ENCODE measurements at places on chromosomes 4 and X.

DNA sequence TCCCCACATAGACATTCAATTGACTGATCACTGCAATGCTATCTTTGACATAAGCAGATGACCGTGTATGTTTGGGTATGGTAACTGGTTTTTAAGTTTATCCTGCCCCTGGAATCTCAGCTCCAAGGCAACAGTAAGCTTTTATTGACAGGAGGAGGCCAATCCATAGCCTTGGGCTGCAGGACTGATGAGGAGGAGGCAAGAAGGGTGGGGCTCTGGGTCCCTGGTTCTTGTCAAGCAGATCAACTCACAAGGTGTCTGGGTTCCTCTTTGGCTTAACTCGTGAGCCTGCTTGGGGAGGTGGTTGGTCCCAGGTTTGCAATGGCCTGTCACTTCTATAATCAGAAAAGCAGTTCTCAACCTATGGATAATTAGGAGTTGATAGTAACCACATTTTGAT, 113.2 kb upstream of the STX18 start:
- no peak for DNase-seq

DNA sequence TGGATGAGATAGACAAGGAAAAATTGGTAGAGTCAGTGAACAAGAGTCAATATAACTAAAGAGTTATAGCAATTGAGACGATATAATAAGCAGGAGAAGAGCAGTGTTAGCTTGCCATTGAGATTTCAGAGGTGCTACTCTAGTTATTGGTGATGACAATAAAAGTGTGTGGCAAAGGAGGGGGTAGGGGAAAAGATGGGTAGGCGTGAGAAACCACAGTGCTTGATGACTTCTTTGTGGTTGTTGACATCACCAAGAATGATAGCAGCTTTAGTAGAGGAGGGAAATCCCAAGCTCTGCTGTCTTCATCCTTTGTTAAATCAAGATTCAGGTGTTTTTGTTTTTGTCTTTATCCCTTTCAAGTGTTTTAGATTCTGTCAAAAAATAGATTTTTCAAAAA, 179.9 kb upstream of the PPP3CA start:
- no peak for DNase-seq

GRCh38 chrX:6228720-6229119, at the start of gene NLGN4X:
NLGN4X (minus strand) TSS chrX:6228867; CDS start chrX:6151466, 77,401 bp downstream.
- DNase-seq = no peak

DNA sequence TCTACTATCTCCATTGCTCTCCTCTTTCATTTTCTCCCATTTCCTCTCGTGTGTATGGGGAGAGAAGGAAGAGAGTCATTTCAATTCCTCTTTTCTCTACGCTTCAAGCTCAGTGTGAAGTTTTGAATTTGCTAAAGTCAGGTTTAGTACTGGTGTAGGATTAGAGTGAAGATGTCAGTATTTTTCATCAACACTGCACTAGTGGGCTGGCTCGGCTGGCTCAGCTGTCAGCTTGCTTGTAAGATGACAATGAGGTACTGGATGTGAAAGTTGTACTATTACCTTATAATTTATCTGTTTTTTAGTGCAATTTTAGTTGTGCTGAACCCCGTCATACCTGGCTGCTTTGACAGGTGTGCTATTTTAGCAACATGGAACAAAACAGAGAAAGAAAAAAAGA, 2.1 kb upstream of the SH2D1A start:
- DNase-seq = no peak

- DNase-seq = no peak
These were observed 10.1 kb downstream of the PITX2 start for GRCh38 chr4:110612631-110613269.

DNA sequence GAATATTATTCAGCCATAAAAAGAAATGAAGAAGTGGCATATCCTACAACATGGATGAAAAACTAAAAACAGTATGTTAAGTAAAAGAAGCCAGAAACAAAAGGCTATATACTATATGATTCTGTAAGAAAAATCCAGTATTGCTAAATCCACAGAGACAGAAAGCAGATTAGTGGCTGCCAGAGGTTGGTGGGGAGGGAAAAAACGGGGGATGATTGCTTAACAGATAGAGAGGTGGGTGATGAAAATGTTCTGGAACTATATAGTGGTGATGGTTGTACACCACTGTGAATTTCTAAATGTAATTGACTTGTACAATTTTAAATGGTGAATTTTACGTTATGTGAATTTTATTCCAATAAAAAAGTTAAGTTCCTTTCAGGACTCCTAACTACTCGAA, 157.6 kb upstream of the SH3RF1 start:
- no peak for DNase-seq

DNA sequence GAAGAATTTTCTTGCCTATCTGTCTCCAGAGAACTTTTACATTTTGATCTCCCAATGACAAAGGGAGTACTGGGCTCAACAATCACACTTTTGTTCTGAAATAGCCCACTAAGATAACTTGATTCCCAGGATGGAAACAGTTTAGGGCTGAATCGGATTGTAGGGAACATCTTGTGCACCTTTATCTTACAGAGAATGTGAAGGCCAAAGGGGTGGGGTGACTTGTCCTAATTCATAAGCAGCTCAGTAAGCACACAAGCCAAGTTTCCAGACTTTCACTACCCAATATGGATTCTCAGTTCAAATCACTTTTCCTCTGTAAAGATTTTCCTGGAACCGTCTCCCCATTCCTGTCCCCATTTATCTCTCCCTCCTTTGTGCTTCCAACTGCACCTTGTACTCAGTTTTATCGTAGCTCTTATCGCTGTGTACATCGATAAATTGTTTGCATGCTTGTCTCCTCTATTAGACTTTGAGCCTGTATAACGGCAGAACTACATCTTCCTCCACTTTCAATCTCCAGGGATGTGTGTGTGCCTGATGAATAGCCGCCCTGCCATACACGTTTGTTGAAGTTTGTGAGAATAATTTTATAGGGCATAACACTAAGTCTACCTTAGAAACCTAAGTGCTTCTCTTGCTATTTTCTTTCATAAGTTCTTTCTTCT, 77.4 kb downstream of the MBNL3 start:
- no peak for DNase-seq

- DNase-seq = no peak
These were observed 56.1 kb downstream of the CNGA2 start for GRCh38 chrX:151790481-151791160.

- DNase-seq = no peak
These were observed 9.2 kb downstream of the DTHD1 start for GRCh38 chr4:36290641-36291040.

- no peak for DNase-seq
These were observed 44.2 kb upstream of the SCRG1 start for GRCh38 chr4:173443121-173443520.

DNA sequence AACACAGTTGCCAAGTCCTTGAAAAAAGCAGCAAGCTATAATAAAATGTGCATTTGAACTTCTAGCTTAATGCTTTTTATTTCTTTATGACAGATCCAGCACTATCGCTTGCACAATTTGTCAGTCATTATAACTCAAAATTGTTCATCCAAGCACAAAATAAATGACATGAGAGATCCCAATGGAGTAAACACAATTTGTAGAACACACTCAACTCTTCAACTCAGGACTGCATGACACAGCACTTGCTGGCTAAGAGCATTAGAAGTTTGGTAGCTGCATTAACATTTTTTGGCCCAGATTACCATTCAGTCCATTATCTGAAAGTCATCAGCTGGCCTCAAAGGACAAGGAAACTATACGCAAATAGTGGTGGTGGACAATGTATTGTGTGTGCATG, 530.1 kb downstream of the INPP4B start:
- no peak for DNase-seq

DNA sequence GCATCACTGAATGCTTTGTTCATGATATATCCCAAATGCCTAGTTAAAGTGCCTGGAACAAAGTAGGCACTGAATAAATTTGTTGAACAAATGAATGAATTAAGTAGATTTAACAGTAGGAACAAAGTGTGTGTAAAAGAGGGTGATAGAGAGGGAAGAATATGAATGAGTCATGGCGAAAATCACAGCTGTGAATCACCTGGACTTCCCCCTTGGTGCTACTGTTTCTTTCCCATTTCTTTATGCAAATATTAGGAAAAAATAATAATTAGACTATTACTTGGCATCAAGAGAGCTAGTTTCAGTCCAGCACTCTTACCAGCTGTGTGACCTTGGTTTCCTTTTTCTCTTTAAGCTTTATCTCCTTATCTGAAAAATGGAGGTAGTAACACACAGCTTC, 9.2 kb downstream of the SPIN3 start:
- no peak for DNase-seq

GRCh38 chr4:26048950-26049349, 134.9 kb downstream of the SMIM20 start:
- no peak for DNase-seq

DNA sequence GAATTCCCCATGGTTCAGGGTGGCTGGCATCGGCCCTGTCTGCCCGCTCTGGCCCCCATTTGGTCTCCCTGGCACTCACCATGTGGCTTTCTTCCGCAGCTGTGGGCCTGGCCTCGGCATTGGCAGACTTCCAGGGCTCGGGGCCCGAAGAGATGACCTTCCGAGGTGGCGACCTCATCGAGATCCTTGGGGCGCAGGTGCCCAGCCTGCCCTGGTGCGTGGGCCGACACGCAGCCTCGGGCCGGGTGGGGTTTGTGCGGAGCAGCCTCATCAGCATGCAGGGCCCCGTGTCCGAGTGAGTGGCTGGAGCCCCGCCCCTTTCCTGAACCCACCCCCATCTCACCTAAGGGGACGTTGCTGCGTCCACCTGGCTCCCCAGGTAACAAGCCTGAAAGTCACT, 20.1 kb downstream of the SH3TC1 start:
- DNase-seq = no peak

DNA sequence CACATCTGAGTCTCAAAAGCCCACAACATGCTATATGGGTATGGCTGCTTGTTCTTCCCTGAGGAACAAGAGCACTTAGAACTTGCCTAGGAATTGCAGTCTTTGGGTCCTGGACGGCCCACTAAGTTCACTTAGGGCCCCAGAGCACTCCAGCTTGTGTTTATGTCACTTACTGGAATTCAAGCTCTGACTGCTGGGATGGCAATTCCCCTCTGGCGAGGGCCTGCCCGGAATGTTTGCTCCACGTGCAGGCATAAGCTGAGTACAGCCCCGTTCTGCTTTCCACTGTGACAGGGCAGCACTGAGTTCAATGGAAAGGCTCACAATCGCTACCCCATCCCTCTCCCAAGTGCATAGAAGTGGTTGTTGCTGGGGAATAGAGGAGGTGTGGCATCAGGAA, 25.9 kb upstream of the RASSF6 start:
- no peak for DNase-seq

- no peak for DNase-seq
These were observed 56.0 kb downstream of the GLUD2 start for GRCh38 chrX:121103381-121103780.

GRCh38 chr4:85725721-85726170, 250.8 kb downstream of the ARHGAP24 start:
- DNase-seq = no peak

DNA sequence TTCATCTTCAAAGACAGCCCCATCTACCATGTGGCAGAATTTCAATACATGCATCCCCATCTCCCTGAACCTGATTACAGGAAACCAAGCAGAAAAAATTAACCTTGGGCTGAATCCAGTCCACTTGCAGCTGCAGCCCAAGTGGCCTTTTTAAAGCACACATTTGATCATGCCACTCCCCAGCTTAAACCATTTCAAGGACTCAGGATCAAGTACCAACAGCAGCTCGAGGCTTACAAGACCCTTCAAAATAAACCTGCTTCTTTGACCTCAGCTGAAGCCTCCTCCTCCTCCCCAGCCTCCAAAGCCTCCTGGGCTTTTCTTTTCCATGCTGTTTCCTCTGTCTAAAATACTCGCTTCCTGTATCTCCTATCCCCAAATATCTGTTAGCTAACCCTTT, 50.7 kb upstream of the KIT start:
- DNase-seq = no peak

GRCh38 chr4:123838474-123838873, 441.9 kb downstream of the SPRY1 start:
- no peak for DNase-seq

DNA sequence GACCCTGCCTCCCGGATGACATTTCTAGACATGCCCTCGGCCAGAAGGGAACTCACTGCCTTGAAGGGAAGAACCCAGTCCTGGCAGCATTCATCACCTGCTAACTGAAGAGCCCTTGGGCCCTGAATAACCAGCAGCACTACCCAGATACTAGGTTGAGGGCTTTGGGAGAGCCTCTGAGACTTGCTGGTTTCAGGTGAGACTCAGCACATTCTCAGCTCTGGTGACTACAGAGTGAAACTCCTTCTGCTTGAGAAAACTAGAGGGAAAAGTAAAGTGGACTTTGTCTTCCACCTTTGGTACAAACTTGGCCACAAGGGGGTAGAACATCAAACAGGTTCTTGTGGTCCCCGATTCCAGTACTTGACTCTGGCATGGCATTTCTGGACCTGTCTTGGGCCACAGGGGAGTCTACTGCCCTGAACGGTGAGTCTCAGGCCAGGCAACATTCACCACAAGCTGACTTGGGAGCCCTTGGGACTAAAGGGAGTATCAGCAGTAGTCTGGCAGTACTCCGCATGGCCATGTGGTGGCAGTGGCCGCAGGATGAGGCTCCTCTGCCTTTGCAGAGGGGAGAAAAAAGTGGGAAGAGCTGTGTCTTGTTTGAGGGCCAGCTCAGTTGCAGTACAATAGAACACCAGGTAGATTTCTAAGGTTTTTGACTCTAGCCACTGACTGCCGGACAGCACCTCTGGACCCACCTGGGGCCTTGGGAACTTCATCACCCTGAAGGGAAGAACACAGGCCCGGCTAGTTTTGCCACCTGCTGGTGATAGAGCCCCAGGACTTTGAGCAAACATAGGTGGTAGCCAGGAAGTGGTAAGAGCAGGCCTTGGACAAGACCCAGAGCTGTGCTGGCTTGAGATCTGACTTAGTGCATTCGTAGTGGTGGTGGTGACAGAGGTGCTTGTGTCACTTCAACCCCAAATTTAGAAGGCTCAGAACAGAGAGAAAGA, 414.8 kb downstream of the OPHN1 start:
- DNase-seq = no peak

GRCh38 chrX:154032160-154032559, 12.5 kb upstream of the IRAK1 start:
- DNase-seq = no peak

- DNase-seq = no peak
These were observed 26.1 kb downstream of the TKTL2 start for GRCh38 chr4:163447481-163447880.

- no peak for DNase-seq
These were observed 168.0 kb downstream of the CDS1 start for GRCh38 chr4:84750960-84751283.

DNA sequence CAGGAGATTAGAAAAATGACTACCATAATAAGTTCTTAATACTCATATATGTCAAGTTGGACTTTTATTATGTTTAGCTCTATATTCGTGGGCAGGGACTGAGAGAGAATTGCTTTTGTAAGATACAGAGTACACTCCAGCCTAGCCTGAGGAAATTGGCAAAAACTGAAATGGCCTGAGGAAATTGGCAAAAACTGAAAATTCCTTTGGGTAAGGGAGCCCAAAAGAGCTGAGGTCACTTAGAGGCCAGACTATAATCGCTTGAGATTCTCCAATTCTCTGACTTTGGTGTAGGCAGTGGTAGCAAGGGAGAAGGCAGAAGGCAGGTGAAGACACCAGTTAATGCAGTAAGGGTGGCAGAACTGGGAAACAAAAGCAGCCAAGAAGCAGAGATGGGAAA, 124.5 kb upstream of the HCCS start:
- DNase-seq = no peak

- no peak for DNase-seq
These were observed 8.5 kb downstream of the COL25A1 start for GRCh38 chr4:109294006-109294405.

- no peak for DNase-seq
These were observed 109.7 kb upstream of the TET2 start for GRCh38 chr4:105036991-105037390.

- no peak for DNase-seq
These were observed 547.0 kb downstream of the STIM2 start for GRCh38 chr4:27407616-27408015.

GRCh38 chrX:28312965-28313364, 274.3 kb upstream of the IL1RAPL1 start:
- DNase-seq = no peak
